SJCRH30 (cell line): ENCODE measurements at places on chromosomes 3 and 15. TPM values are rescaled to one million over a fixed set of nuclear protein-coding genes. Genes with fewer than 3 reads are reported as not detected.
A peak's percentile ranks its signal among the peaks of the same experiment; 100 is the strongest.

NR2E3 gene
- 4.5 and 8.8 TPM in 2 replicates for total RNA-seq

C3orf49 gene
- not detected in 2 replicates for total RNA-seq

LRRC3B gene
- not detected in 2 replicates for total RNA-seq

DNA sequence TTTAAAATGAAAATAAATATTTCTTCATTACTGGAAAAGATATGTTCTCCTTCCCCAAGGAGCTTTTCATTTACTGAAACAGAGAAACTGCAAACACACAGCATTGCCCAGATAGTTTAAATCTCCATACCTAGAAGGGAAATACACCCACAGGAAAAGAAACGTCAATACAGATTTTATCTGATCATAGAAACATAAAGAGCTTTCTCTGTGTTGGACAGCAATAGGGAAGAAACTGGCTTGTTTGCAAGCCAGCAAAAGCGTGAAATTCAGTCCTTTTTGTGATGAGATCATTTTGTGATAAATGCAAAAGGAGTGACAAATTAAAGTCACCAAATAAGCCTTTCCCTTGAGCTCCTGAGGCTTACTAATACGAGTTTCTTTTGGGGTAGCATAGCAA lies 398.0 kb downstream of the TIGIT start:
- no peaks in the 10 kb centered on the region for H3K27me3 ChIP-seq
- peak overlapping the region; percentile 10; the same call in 1 of the 2 replicates for H3K27ac ChIP-seq

TGM5 gene
- total RNA-seq = not detected in 2 replicates

- no peaks in the 10 kb centered on the region for H3K27me3 ChIP-seq
- no peak for DNase-seq
- no peak overlapping the region for H3K4me3 ChIP-seq
- no peaks in the 10 kb centered on the region for H3K36me3 ChIP-seq
Observed at GRCh38 chr3:139307072-139307491, 36.7 kb upstream of the MRPS22 start.
